Right renal cortex interstitium (tissue), 3 donors: ENCODE measurements at places on chromosomes 2 and 18. TPM values are rescaled to one million over a fixed set of nuclear protein-coding genes. Genes with fewer than 3 reads are reported as not detected.

Gene RFTN2
- 24.8 TPM for polyA plus RNA-seq

Gene RNU2-63P
- polyA plus RNA-seq: not detected

DNA sequence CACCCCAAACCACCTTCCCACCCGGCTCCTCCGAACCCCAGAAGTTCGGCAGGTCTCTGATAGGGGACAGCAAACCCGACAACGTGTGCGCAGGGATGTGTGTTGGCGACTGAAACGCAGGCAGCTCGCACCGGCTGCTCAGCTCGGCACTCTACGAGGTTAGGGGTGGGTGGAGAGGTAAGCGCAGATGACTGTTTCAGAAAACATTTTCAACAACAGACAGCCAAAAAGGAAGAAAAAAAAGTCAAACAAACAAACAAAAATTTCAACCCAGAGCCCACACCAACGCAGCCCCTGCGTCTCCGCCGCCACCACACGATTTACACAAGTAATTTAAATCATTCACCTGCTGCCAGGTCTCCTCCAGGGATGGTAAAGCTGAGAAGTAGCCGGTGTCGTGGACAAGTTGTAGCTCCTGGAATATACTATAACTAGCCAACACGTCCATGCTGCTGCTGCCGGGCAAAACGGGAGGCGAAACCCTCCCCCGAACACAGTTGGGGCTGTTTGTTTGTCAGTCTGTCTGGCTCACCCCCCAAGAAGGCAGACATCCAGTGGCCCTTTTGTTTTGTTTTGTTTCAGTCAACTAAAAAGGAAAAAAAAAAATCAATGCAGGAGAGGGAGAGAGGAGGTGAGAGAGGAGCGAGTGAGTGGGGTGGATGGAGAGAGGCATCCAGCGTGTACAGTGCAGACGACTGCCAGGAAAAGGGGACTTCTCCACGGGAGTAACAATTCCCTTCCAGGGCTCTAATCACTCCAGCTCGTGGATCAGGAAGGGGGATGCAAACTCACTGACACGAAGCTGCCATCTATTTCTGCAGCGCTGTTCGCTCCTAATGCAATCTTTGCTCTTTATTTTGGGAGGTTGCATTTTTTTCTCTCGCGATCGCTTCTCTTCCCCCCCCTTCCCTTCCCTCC is at the start of gene KLF7:
Gene KLF7 (minus strand): TSS at position 828 of the 918 bp plus-strand sequence. CDS start 380 bp downstream, at position 448.
- peak; percentile 34 for DNase-seq

GRCh38 chr18:13555865-13556264 is 170.5 kb downstream of the FAM210A start:
- no peak for DNase-seq

DNA sequence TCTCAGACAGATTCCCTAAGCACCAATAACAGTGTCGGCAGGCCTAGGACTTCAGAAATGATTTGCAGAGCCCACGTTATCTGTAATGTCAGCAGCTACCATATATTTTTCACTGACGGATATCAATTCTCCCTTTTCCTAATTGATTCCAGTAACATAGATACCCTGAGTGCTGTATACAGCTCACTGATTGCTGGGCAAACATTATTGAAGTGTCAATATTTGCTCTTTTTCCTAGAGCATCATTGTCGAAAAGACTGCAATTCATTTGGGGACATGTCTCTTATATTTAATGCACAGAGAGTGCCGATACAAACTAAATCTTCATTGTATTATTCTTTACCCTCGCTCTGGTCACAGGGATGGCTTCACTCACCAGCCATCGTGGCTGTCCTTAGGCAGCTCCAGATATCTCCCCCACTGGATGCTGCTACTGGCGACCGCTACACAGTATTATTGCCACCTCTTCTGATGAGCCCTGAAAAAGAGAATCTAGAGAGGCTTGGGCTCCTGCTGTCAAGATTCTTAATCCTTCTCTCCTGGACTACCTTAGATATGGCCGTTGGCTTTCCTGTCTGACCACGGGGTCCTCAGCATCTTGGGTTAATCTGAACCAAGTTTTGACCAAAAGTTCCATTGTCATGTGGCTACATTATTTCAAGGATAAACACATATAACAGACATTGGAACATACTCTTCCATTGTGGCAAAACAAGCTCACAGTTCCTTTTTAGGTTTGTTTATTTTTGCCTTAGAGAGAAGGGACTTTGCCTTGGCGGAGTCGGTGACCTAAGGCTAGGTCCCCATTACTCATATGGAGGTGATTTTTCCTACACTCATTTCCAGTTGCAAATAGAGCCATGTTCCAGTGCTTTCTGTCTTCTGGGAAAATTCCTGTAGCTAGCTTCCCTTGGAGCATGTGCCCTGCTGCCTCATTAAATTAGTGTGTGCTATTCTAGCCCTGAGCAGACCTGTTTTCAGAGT is 105.4 kb downstream of the CPO start:
- DNase-seq: no peak

- DNase-seq: no peak
Observed at GRCh38 chr2:163613266-163613731, 122.5 kb downstream of the FIGN start.

DNA sequence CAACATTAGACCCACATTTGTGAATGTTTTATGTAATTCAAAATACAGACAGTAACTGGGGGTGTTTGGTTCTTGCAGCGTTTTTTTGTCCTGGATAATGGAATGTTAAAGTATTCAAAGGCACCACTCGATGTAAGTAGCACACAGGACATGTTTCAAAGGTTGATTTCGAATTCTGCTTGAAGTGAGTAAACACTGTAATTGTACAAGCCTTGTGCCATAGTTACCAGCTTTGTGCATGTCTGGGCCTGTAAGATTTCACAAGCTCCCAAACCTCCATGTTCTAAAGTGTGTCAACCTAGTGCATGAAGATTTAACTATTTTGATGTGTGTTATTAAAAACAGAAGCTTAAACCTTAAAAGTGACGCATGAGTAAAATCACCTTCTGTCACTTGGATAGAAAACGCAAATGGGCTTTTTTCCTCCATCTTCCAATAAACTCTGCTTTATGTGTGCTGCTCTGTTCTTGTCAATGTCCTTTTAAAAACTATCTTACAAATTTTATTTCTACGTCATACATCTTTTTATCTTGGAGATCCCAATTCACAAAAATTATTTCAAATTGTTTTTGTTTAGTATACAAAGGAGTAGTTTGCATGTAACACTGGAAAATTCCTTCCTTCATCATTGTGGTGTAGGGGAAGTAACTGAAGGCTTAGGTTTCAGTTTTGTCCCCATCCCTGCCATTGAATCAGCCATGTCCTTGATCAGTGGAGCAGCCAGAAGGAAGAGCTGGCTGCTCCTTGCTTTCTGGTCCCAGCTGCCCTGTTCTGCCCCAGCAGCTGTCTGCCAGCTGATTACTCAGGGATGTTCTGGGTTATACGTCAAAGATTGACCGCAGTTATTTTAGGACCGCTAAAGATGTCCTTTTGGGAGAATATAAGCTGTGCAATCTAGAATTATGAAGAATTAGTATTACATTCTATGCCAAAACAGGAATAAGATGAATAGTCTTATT is 119.2 kb downstream of the PRKRA start:
- no peak for DNase-seq

- DNase-seq: no peak
Observed at GRCh38 chr2:107589079-107589491, 237.6 kb upstream of the RGPD4 start.
